ENCODE measurements at places on chromosomes 7 and 10.

GRCh38 chr10:33152146-33152545 is 182.3 kb downstream of the NRP1 start:
- no peak for DNase-seq

DNA sequence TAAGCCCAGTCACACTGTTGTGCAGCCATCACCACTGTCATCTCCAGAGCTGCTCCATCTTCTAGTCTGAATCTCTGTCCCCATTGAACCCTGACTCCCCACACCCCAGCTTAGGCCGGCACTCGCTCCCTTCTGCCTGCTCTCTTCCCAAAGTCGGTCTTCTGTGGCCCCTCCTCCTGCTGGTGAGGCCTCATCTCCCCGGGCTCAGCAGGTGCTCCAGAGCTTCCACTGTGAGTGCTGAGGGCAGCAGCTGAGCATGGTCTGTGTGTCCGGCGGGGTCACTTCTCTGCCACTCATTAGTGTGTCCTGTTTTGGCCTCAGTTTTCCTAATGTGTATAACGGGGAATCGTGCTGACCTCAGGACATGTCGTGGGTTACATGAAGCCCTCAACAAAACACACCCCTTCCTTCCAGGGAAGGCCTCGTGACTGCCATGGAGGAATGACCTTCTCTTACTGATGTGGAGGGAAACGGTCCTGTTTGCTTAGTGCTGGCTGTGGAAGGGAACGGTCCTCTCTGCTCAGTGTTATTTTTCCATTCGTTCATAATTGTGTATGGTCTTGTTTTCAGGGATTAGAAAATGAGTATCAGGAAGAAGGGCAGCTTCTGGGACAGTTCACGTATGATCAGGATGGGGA is 4.3 kb upstream of the GET4 start:
- DNase-seq = no peak

DNA sequence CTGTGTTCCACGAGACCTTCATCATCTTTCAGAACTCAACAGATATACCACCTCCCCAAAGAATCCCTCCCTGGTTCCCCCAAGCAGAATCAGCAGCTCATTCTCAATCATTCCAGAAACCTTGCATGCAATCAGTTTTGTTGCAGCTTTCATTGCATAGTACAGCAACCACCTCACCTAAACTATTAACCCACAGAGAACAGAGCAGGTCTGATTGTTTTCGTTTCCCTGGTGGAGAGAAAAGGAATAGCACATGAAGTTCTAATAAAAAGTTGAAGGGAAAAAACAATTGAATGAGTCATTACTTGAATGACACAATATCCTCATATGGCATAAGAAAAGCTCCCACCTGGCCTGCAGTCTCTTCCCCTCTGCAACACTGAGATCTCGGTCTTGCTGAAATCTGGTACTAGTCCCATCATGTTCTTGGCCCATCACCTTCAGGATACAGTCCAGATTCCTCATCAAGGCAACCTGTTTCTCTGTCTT is 147.1 kb upstream of the GDF10 start:
- no peak for DNase-seq

DNA sequence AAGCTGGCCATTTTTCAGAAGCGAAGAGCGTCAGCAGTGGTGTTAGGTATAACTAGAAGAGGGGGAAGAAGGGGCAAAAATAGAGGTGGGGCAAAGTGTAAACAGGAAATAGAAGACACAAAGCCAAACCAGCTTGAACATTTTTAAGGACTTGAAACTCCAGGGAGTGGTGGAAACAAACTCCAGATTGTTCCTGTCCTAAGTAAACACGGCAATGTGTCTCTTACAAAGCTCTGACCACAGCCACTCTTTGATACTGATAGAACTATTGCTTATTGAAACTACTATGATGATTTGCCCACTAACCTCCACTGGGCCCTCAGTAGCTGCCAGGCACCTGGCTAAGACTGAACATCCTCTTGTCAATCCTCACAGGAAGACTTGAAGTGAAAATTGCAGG is 20.8 kb upstream of the CDH23 start:
- no peak for DNase-seq

DNA sequence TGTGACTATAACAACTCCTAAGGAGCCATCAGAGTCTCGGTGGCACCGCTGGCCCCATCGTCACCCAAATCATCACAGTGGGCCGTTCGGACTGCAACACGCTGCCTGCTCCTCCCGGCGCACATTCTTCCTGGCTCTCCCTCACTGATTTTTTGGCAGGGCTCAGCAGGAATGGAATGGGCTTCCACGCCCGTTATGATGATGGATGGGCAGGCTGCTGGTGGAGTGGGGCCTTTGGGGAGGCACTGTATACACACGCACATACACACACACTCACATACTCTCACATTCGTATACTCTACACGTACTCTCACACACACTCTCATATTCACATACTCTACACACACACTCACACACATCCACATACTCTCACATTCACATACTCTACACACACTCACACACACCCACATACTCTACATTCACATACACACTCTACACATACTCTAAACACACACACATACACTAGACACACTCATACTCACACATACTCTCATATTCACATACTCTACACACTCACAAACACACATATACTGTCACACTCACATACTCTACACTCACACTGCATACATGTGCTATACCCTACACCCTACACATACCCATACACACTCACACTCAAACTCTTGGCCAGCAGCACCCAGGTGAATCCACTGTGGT is 99.8 kb downstream of the KCNMA1 start:
- DNase-seq = no peak

DNA sequence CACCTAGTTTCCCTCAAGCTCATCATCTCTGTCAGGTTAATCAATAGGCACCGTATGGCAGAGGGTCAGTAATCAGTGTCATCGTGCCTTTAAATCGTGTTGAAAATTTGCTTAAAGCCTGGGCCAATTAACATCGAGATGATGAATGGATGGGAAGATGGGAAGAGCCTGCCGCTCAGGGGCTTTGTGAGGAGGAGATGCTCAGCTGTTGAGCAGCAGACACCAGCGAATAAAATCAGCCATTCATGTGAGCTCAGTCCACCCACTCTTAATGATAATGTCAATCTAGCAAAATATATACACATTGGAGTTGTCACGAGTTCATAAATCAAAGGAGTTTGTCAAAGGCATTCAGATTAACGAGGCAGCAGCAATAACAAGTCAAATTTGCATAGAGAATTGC is 97.7 kb downstream of the BTRC start:
- DNase-seq = no peak

GRCh38 chr10:21516242-21517131 is 9.0 kb downstream of the SKIDA1 start:
- DNase-seq = no peak

- no peak for DNase-seq
Measured at GRCh38 chr7:103952408-103952807, 37.0 kb downstream of the RELN start.

DNA sequence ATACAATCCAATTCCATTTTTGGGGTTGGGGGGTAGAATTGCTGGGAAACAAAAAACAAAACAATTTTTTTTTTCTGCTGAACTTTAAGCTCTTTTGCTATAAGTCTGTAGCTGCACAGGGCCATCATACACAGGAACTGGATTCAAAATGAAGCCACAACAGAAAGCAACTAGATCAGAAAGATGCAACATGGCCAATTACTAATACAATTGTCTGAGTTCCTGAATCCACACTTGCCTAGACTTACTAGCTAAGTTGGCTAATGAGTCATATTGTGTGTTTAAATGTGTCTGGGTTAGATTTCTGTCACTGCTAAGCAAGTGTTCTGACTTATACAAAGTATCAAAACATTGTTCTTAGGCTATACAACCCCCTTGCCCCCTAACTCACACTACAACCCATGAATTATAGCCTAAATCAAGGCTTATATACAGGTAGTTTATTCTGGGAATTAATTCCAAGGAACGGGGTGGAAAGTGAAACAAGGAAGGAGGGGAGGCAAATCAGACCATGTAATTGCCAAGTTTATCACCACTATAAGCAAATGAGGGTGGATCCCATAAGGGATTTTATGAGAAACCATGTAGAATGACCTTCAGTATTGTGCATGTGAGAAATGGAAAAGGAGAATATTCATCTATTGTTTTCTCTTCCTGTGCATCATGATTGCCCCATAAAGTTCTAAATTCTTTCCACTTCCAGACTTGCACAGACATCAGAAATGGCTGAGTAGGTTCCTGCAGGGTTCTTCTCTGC is 337.9 kb upstream of the SORCS1 start:
- no peak for DNase-seq

GRCh38 chr7:149427096-149427680 is 33.7 kb downstream of the ZNF777 start:
- DNase-seq = no peak

- DNase-seq = no peak
Measured at GRCh38 chr7:84855758-84856157, 331.1 kb downstream of the SEMA3D start.

Measured in activated CD8-positive, alpha-beta memory T cell treated with anti-CD3 and anti-CD28 coated beads for 1 hour (primary cell).